Left forelimb (tissue), 1 donor: ENCODE measurements at places on chromosomes 3 and 15.

GRCh38 chr3:31668242-31668641 lies 135.5 kb downstream of the STT3B start:
- no peak for DNase-seq

DNA sequence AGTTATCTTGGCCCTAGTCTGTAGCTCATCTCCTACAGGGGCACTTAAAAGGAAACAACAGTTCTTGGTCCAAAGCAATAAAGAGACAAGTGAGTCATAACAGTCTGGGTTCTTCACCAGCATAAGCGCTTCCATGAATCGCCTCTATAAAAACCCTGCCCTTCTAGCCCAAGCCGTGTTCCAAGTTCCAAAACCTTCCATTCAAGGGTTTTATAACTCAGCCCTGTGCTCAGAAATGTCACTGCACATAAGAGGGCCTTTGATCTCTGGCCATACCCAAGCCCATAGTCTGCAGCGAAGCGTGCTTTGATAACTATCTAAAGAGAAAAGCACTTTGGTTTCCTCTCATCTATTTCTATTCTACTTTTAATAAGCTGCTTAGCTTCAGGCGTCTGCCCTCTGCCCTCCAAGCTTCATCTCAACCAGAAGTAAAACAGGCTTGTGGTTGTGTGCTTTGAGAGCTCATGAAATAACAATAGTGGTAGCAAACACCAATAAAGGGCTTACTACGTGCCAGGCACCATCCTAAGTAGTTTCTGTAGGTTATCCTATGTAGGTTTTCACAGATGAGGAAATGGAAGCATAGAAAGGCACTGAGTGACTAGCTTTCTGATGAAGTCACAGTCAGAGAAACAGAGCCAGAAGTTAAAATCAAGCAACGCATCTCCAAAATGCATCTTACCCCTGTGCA lies 64.0 kb upstream of the AKAP13 start:
- no peak for DNase-seq

- no peak for DNase-seq
These were observed 1278.5 kb downstream of the NSUN3 start for GRCh38 chr3:95341314-95341713.

DNA sequence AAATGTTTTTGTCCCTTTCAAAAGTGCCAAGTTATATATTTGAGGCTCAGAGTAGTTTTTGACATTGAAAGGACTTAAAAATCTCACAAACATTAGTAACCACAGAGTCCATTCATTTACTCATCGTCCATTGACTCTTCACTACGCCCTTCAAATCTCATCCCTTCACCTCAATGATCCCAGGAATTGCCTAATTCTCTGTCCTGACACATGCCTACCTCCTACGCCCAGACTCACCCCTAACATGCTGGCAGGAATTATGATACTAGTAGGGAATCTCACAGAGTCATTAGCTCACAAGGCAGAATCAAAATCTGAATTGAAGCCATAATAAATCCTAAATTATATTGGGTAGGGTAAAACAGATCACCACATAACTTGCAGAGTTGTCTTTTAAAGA lies 410.1 kb downstream of the RAP2B start:
- DNase-seq = no peak

DNA sequence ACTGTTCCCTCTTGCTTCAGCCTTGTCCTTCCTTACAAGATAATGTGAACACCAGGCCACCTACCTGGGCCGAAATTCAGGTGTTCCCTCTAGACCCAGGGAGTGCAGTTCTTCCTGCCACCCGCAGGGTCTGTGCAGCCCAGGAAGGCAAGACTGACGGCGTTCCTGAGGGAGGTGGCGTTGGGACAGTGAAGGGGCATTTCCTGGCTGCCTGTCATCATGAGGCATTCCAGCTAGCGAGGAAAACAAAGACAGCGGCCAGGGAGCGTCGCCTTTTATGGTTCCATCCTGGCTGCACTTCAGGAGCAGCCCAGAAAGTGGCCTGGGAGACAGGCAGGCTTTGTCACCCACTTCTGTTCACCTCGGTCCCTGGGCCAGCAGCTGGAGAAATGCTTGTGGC lies 84.8 kb upstream of the WNT5A start:
- no peak for DNase-seq

DNA sequence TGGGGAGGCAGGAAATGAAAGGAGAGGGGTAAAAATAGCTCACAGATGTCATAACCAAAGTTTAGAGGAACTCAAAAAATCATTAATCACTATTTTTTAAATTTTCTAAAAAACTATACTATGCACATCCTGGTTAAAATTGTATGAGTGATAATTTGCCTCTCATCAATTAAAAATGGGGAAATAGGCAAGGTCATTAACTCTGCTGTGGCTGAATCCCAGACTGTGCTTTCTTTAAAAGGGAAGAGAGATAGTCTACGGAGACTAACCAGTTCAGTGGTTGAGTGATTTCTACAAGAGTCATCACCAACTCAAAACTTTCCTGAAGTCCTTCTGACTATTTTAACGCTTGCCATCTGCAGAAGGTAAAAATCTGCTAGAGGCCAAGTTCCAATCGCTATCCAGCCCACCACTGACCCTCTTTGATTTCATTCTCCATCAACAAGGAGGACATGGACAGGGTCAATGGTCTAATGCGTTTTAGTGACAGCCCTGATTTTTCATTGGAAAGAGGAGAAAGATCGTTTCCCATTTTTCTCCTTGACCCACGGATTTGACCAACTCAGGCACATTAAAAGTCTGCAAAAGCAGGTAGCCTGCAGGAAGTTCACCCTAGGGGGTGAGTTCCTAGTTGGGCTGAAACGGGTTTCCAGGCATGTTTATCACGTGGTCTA lies 850 bp downstream of the SUCLG2 start:
- no peak for DNase-seq

GRCh38 chr3:117922039-117922438 lies 1112.6 kb downstream of the IGSF11 start:
- no peak for DNase-seq

GRCh38 chr3:195319060-195319459 lies 48.1 kb upstream of the XXYLT1 start:
- DNase-seq = no peak

- DNase-seq = no peak
These were observed 304.8 kb downstream of the CTNNB1 start for GRCh38 chr3:41503998-41504623.

DNA sequence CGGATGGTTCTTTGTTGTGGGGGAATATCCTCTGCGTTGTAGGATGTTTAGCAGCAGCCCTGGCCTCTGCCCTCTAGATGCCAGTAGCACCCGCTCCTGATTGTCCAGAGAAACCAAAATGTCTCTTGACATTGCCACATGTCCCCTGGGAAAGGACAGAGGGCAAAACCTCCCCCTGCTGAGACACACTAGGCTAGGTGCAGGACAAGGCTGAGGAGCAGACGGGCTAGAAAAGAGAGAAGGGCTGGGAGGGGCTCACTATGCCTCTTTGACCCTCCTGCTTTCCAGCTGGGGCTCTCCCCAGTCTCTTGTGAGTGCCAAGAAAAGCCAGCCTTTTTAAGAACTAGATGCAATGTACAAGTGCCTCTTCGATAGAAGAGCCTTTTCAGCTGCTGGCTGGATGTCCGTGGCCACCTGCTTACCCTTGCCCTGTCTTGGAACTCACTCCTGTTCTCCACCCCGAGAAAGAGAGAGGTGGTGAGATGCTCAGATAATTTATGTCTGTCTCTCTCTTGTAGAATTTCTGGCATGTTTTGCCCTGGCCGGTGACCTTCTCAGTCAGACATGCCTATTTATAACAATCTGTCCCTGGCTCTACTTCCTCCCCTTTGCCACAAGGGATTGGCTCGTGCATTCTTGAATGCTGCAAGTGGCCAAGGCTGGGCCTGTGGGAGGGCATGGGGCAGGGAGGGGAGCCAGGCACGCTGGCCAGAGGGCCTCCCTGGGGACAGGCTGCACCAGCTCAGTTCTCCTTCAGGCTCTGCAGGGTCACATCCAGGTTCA lies 142.6 kb downstream of the RPLP1 start:
- no peak for DNase-seq

DNA sequence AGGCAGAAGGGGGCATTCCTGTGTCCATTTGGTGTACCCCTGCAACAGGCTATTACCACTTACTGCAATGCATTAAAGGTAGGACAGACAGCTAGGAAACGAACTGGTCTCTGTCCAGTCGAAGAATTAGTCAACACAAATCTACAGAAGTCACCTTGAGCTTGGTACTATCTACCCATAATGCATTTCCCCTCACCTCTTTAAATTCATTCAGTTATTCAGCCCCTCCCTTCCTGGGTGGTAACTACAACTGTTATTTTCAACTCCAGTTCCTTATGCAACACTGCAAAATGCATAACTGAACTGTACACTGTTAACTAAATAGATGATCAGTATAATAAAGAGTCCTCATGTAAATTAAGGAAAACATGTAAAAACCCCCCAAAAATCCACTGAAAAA lies 77.6 kb downstream of the MAGI1 start:
- DNase-seq = no peak
